Stimulated activated CD4-positive, alpha-beta T cell treated with anti-CD3 and anti-CD28 coated beads, TNF-alpha, amount 100 ng/mL, for 4 hours (primary cell): ENCODE measurements at places on chromosomes 11 and 22.
A peak's percentile ranks its signal among the peaks of the same experiment; 100 is the strongest.

- DNase-seq, result no peak
Observed at GRCh38 chr11:108522318-108522717, 24.1 kb upstream of the POGLUT3 start.

DNA sequence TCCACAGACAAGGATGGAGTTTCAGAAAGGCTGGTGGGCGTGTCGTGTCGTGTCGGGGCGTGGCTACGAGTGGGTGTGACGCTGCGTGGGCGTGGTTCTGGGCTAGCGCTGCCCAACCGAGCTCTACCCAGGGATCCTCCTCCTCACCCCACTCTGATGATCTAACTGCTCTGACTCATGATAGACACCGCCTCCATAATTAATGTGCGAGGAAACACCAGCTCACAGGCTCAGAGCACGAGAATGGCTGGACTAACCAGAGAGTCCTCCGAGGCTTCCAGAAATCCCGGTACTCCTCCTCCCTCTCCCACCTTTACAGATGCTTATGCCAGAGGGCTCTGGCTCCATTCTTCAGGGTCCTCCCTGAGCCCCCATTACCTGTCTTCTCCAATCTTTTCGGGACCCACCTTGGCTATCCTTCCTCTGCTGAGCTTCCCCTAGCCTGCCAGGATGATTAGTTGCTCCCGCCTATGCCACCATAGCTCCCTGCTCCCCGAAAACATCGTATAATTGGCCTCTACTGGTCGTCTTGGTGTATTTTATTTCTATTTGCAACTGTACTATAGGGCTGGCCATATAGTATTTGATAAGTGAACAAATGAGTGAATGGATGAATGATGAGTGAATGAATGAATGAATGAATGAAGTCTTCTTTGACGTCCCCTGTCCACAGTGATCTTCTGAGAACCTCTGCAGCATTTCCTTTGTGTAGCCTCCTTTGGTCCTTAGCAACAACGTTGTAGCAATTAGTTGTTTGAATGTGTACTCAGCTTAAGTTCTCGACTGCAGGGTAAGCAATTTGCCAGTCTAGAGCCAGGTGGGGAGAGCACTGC, 21.7 kb downstream of the TMPRSS13 start:
- peak; percentile 68 for DNase-seq

DNA sequence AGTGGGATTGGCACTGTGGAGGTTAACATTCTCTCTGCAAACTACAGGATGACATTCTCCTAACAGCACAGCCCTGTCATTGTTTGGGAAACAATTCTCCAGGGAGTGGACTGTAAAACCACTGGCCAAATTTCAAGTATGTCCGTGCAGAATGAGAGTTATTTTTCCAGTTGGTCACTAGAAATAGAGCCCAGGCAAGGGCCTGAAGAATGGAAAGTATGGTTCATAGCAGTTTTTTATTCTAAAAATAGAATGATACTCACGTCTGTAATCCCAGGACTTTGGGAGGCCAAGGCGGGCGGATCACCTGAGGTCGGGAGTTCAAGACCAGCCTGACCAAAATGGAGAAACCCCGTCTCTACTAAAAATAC, 39.0 kb upstream of the CD44 start:
- DNase-seq, result no peak

- DNase-seq, result no peak
Observed at GRCh38 chr11:122103321-122103720, 12.7 kb downstream of the BLID start.

DNA sequence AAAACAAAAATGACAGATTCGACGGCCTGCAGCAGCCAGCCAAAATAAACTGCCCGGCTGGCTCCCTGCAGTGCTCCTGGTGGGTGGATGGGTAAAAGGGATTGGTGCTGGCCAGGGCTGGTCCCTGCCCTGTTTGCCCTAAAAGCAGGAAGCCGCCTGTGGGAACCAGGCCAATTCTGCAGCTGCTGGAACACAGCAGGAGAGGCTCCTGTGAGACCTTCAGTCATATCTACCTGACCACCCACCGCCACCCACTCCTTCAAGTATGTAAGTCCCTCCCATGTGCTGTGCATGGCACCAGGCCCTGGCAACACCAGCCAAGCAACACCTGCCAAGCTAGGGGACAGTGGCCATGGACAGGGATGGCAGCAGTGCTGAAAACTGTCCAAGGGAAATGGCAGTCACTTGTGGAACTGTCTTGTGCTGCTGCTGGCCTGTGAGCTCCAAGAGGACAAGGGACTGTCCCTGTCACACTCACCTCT, 48.7 kb upstream of the ARFGAP3 start:
- DNase-seq, result no peak

DNA sequence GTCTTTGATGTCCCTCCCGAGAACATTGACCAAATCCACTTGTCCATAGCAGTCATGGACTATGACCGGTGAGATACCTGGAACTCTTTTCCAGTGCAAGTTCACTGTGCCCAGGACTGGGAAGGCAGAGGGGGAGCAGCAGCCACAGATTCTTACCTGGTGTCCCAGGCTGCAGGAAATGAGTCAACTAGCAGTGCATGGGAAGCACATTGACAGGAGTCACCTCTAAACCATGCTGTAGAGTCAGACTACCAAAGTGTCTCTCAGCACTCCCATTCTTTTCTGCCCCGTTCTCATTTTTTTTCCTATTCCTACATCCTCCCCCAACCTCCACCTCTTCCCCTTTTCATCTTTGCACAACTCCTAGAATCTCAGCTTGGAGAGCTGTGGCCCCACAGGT, 67.2 kb upstream of the OLFML1 start:
- no peak for DNase-seq

GRCh38 chr11:87114093-87114492, 76.4 kb downstream of the TMEM135 start:
- no peak for DNase-seq

GRCh38 chr11:105900515-105901035, 121.5 kb downstream of the MSANTD4 start:
- DNase-seq, result no peak

GRCh38 chr11:34749666-34750659, 129.1 kb downstream of the EHF start:
- DNase-seq, result no peak

DNA sequence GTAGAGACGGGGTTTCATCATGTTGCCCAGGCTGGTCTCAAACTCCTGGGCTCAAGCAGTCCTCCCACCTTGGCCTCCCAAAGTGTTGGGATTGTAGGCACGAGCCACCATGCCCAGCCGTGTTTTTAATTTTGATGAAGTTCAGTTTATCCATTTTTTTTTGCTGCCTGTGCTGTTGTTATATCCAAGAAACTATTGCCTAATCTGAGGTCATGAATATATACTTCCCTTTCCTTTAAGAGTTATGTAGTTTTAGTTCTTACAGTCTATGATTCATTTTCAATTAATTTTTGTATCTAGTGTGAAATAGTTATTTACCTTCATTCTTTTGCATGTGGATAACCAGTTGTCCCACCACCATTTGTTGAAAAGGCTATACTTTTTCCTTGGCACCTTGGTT, 50.3 kb upstream of the SORL1-AS1 start:
- DNase-seq, result no peak

DNA sequence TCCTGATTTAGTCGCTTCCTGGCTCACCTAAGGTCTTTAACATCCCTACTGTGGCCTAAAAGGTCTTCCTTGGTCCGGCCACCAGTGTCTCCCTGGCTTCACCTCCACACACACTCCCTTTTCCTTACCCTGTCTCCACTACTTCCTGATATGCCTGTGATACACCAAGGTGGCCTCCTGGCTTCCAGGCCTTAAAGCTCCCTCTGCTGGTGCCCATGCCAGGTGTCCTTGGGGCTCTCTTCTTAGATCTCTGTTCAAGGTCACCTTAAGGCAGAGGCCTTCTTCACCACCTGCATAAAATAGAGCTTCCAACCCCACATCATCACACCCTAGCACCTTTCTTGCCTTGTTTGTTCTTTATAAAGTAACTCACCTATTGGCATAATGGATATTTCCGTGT, 787.7 kb downstream of the NTM start:
- no peak for DNase-seq

GRCh38 chr22:49266561-49267519, 560.8 kb downstream of the BRD1 start:
- DNase-seq, result no peak

DNA sequence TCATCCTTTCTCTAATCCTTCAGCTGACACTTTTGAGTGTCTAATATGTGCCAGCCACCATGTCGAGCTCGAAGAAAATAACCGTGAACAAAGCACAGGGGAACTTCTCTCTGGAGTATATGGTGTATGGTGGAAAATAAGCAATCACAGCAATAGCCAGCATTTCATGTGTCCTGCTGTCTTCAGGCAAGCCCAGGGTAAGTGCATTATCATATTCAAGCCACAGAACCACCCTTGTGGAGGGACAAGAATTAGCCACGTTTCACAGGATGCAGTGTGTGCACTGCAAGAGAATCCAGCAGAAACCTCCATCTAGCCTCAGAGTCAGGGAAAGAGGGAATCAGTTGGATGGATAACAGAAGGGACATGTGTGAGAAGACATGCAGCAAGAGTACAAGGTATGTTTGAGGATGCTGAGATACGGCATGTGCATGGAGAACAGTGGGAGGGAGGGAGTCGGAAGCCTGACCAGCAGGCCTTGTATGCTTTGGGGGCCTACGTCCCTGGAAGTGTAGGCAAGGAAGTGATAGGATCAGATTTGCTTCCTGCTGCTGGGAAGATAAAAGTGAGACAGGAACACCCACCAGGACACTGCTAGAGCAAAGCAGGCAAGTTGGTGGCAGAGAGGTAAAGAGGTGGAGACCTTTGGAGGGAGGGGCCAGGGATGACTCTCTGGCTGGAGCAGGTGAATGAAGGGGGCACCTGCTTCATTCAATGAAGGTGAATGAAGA, 14.7 kb upstream of the GNAZ start:
- no peak for DNase-seq

GRCh38 chr11:113449743-113450142, 25.5 kb downstream of the DRD2 start:
- DNase-seq, result no peak

GRCh38 chr11:14445542-14446530, 53.8 kb downstream of the COPB1 start:
- no peak for DNase-seq

DNA sequence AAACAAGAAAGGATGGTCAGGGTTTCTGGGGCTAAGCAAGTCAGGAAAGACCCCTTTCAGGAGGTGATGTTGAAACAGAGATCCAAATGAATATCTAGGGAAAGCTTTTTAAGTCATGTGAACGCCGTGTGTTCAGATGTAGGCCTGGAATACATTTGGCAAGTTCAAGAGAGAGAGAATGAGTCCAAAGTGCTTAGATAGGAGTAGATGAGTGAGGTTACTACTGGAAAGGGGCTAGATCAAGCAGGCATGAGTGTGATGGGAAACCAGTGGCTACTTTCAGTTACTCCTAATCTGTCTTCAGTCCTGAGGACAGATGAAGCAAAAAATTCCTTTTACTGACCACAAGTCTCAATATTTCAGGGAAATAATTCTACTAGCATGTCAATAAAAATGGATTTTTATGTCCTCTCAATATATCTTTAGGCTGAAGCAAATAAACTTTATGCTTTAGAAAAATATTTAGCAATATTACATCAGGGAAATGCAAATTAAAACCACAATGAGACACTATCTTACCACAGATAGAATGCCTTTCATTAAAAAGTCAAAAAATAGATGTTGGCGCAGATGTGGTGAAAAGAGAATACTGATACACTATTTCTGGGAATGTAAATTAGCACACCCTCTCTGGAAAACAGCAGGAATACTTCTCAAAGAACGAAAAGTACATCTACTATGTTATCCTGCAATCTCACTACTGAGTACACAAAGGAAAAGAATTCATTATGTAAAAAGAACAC, 1085.0 kb upstream of the TENM4 start:
- no peak for DNase-seq

DNA sequence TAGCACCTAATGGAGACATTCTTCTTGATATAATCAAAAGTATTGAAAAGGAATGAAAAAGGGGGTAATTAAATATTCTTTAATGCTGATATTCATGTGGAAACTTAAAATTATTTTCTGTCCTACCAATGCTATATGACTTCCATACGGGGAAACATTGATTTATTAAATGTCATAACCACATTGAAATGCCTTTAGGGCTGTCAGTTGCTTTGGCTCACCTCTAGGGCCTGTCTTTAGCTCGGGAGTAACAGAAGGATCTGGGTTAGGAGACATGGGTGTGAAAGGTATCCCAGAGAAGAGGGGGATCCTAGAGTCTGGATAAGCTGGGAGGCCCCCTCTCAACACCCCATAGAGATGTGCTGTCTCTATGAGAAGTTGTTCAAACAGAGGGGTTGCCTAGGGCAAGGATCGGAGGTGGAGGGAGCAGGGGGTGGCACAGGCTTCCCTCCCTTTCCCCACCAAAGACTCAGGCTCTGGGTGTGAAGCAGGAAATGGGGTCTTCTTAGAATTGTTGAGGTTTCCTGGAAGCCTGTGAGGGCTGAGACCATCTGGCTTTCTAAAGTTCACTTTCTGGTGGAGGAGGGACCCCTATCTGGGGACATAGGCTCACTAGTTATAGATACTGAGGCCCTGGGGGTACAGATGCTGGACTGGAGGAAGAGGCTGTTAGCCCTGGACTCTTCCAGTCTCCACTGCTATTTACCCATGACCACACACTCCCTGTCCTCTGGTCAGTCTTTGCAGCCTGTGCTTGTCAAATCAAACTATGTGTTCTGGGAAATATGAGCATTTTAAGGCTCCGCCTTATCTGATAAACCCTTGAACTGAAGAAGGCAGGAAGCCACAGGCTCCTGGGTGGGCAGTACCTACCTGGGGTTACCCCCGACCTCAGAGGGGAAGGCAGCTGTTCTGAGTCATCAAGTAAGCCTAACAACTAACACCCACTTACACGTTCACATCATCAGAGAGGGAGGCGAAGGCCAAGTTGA, 55.8 kb upstream of the RRAS2 start:
- peak; percentile 58 for DNase-seq

DNA sequence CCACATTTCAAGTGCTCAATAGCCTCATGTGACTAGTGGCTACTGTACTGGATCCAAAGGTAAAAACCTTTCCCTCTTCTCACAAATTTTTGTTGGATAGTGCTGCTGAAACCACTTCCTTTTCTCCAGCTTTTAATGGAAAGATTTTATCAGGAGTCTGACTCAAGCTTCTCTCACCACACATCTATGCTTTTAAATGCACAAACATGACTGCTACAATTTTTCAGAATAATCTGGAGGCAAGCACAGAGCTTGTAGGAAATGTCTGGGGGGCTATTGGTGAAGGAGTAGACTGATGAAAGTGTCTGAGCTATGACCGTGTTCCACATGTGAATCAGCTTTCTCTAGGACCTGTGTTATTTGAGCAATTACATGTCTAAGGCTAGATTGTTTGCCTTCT, 101.1 kb upstream of the FAT3 start:
- no peak for DNase-seq

DNA sequence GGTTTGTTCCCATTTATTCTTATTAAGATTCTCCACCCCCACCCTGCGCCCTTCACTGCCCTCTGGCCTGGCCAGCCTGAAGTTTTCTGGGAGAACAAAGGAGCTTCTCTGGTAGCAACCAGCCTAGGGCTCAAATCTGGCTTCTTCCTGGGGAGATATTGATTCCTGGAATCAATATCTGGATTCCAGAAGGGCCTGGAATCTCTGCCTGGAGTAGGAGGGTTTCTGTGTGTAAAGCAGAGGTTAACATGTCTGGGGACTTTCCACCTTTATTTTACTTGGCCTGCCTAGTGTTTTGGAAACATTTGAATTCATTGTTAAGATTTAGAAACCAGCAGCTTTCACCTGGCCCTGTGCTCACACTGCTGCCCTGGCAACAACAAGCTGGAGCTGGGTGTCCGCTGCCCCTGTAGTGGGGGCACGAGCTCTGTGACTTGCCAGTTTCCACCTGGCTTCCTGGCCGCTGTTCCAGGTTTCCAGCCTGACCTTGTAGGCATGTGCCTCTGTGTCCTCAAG, 5.5 kb downstream of the C11orf91 start:
- no peak for DNase-seq
